T-helper 22 cell (primary cell): ENCODE measurements at places on chromosomes 5 and 9.

DNA sequence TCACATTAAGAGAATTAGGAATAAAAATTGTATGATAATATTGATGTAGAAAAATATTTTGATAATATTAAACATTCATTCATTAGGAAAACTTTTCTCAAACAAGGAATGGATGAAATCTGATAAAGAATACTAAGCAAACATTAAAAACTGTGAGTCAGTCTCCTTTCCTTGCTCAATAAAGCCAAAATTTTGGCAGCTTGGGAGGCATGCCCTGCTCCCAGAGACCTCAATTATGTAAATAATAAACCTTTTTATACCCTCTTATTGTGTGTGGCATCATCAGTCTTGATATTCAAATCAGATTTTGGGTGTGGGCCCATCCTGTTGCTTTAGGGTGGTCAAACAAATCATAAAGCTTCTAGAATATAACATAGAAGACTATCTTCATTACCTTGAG is 36.6 kb upstream of the CCL21 start:
- DNase-seq, result no peak

- DNase-seq, result no peak
Observed at GRCh38 chr5:154674029-154674428, 81.1 kb upstream of the LARP1 start.

- no peak for DNase-seq
Observed at GRCh38 chr5:134637116-134637721, 4.6 kb upstream of the SAR1B start.

DNA sequence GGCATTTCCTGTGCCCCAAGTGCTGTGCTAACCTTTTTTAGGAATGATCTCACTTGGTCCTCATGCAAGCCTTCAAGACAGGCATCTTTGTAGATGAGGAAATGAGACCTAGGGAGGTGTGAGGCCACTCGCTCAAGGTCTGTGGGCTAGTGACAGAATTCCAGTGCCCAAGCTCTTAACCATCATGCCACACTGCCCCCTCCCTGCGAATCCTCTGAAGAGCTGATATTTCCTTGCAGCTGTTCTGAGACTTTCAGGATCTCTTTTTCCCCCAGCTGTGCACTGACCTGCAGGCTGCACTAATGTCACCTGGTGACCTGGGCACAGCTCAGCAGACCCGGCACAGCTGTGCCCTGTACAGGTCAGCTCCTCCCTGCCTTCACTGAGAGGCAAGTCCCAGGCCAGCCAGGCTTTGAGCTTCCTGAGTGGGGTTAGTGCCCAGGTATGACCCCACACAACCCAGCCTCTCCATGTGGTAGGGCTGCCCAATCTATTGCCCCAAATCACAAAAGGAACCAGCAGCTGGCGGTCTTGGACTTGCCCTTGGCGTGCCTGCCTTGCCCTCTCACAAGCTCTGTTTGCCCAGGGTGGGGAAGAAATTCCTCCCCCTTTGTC is 32.7 kb downstream of the MORN5 start:
- DNase-seq, result no peak

DNA sequence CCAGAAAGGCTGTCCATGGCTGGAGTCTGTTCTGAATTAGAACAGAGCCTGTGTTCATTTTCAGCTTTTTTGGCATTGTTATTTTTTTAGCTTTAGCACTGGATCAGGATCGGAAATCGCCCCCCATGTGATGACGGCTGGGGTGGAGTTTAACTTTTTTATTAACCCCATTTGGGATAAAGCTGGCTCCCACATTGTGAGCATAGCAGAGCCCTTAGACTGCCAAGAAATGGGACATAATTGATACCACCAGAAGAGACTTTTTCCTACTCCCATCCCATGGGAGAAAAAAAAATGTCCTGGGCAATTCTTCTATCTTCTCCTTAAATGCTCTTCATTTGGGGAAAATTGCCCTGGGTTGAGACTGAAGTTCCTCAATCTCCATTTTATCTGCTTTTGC is 52.4 kb downstream of the SLIT3 start:
- DNase-seq, result no peak

- DNase-seq, result no peak
Observed at GRCh38 chr9:24832307-24832706, 286.6 kb upstream of the IZUMO3 start.

GRCh38 chr5:77301447-77301883 is 91.0 kb downstream of the PDE8B start:
- no peak for DNase-seq

DNA sequence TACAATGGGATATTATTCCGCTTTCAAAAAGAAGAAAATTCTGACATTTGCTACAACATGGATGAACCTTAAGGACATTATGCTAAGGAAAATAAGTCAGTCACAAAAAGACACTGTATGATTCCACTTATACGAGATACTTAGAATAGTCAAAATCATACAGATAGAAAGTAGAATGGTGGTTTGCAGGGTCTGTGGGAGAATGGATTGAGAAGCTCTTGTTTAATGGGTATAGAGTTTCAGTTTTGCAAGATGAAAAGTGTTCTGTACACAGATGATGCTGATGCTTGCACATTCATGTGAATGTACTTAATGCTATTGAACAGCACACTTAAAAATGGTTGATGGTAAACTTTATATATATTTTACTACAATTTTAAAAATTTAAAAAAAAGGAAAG is 2050.7 kb upstream of the WWC1 start:
- no peak for DNase-seq

DNA sequence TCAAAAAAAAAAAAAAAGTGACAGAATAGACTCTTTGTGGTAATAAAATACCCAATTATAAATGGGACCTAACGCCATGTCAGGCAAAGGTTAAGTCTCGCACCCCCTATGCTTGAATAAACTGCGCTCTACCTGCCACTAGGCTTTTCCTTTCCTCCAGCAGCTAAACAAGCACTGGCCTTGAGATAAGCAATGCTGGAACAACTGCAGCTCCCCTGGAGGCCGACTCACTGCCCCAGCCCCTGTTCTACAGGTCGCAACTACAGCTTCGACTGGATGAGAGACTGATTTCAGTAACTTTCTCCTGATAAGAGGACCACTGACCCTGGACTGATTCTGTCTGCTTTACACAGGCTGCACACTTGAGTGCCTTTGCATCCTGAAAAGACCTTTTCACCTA is 210.2 kb downstream of the HSPA4 start:
- no peak for DNase-seq

DNA sequence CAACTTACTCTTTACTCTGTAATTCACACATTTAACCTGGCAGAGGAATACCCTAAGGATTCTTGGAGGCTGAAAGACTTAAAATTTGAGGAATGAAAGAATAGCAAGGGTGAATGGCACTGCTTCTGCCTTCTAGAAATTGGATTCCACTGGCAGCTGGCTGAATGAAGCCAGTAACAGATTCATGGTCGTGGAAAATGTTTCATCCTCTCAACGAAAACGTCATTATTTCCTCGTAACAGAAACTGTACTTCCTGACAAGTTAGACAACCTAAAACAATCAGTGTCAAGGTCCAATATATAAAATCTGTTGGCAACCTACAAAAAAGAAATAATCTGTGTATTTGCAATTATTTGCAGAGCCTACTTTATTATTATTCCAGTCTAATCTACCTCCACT is 39.7 kb downstream of the BNC2 start:
- DNase-seq, result no peak

DNA sequence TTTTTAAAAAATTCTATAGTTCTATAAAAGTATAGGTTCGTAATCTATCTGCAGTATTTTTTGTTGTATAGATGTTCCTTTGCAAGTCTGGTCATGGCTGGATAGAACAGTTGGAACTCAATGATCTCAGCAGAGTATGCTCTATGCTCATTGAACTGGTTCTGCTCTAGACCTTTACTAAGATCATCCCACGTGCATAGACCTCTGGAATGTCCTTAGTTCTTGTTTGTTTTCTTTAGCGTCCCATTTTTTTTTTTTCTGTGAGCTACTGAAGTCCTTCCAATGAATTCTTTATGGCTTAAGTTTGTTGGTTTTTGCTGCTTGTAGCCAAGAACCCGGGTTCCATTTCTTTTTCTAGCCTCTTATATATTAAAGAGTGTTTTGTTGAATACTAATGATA is 3.5 kb downstream of the TMEM38B start:
- no peak for DNase-seq

GRCh38 chr9:110078604-110079003 is 129.4 kb downstream of the C9orf152 start:
- no peak for DNase-seq

- DNase-seq, result no peak
Observed at GRCh38 chr9:135886147-135886981, 21.0 kb downstream of the CAMSAP1 start.

DNA sequence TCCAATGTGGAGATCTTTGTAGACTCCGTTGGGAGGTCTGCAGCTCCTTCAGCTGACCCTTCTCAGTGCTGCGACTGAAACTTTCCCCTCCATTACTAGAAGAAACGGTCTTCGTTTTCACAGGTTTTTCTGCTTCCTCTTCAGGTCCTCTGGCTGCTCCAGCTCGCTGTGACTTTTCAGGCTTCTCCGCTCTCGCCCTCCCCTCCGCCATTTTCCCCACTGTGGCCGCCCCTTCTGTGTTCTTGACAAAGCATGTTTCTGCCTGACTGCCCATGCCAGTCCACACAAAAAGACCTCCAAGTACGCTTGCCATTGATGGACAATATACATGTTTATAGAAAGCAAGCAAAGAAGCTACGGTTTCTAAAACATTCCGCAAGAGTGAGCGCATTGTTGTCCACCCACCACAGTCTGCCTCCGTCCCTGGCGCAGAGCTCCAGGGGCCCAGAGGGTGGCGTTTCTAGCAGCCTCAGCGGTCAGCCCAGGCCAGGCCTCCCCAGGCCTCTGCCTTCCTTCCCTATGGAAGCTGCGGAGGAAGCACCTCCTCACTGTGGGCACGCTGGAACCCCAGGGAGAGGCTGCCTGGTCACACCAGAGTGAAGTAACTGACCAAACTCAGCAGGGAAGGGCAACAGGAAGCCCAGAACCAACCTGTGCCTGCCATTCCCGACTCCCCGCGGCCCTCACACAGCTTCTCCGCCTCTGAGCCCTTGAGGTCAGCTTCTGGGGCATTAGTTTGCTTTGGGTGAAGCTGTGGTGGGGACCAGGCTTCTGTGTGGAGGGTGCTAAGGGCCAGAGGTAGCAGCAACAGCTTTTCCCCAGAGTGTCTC is 19.9 kb upstream of the S1PR3 start:
- no peak for DNase-seq

- no peak for DNase-seq
Observed at GRCh38 chr5:101637599-101637998, 658.5 kb downstream of the SLCO4C1 start.

DNA sequence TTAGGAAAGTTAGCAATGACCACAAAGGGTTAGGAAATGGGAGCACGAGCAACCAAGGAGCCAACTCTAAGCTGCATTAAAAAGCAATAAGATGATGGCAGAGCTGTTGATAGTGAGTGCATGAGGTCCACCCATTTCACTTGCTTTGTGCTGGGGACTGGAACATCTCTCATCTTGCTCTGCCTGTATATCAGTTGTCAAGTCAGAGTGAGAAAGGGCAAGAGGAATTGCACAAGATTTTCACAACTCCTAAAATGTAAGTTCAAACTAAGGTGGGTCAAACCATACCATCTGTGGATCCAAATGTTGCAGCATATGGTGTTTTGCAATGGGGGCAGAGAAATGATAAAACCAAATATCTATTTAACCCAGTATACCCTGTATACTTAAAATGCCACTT is 2.8 kb upstream of the ESM1 start:
- DNase-seq, result no peak

- DNase-seq, result no peak
Observed at GRCh38 chr5:168005093-168005492, 286.4 kb upstream of the WWC1 start.
